ENCODE measurements at places on chromosomes 7 and 10.
A peak's percentile ranks its signal among the peaks of the same experiment; 100 is the strongest.

DNA sequence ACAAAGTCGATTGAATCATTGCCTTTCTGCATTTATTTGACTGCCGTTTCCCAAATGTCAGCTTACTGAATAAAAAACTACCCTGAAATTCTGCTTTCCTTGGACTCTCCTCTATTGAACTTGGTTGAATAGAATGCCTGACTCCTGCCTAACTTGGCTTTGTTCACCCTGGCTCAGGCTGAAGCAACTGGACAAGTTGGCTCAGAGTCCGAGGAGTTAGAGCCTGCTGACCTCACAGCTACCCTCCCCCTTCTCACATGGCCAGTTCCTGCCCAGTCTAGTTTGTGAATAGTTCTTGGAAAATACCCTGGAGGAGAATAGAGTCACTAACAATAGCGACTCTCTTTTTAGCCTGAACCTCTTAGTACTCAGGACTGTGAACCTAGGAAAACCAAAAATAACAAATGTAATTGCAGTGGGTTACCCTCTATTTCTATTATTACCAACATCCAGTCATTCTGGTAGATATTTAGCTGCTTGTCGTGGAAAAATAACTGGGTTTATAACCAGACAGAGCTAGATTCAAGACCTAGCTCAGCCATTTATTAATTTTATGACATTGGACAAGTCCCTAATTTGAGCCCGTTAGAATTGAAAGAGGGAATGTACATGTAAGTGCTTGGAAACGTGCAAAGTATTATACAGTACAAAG is 17.3 kb upstream of the NRBF2 start:
- no peak for DNase-seq

DNA sequence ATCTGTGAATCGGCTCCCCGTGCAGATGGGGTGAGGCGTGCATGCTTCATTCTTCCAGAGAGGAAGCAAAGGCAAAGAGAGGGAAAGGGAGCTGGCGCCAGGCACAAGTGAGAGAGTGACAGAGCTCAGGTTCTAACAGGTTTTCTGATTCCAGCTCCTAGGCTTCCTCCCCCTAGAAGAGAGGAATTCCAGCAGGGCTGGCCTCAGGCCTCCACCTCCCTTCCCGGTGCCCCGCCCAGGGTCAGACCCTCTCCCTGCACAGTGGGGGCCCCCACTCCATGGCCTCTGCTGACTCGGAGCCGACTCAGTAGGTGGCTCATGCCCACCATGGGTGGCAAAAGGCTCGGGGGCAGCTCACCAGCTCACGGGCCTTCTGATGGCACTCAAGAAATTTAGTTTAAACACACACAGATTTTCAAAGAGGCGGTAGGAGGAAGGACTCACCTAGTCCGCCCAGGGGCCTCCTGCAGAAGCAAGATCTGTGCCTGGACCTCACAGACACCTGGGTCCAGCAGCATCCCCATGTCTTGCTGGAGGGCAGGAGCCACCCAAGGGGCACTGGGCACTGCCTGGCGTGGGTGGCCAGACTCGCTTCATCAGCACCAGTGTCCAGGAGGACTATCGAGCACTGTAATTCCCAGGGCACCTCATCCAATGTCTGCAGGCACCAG is 183.5 kb downstream of the MAD1L1 start:
- DNase-seq: no peak

GRCh38 chr7:49295146-49295545 is 370.8 kb downstream of the CDC14C start:
- DNase-seq: peak; percentile 46

- DNase-seq: no peak
These were observed 136.3 kb downstream of the POLR1F start for GRCh38 chr7:19572566-19572965.

- DNase-seq: no peak
These were observed 334.4 kb downstream of the ADARB2 start for GRCh38 chr10:1402816-1403507.

DNA sequence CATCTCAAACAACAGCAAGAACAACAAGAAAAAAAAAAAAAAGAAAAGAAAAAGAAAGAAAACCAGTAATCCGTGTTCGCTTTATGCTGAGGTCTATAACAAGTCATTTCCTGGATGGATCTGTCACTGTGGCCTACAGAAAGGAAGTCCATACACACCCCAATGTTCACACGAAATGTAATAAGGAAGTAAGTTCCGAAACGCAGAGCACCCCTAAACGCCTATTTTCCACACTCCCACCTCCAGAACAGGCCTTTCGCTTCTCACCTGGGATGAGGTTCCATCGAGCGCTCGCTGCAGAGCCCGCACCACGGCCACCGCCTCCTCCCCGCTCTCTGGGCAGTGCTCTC is 735 bp downstream of the ZNF394 start:
- no peak for DNase-seq

GRCh38 chr7:117666031-117666430 is 186.2 kb downstream of the CFTR start:
- DNase-seq: no peak

- DNase-seq: no peak
These were observed 292.9 kb upstream of the NPVF start for GRCh38 chr7:25521236-25521635.

DNA sequence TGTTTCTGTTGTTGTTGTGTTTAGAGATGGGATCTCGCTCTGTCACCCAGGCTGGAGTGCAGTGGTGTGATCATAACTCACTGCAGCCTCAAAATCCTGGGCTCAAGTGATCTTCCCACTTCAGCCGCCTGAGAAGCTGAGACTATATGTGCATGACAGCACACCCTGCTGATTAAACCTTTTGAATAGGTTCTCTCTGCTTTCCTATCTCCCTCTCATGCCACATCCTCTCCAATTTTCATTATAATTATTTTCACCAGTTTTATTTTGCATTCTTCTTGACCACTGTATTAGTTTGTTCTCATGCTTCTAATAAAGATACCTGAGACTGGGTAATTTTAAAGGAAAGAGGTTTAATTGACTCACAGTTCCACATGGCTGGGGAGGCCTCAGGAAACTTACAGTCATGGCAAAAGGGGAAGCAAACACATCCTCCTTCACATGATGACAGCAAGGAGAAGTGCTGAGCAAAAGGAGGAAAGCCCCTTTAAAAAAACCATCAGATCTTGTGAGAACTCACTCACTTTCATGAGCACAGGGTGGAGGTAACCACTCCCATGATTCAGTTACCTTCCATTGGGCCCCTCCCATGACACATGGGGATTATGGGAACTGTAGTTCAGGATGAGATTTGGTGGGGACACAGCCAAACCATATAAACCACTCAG is 12.9 kb downstream of the AGK start:
- no peak for DNase-seq

DNA sequence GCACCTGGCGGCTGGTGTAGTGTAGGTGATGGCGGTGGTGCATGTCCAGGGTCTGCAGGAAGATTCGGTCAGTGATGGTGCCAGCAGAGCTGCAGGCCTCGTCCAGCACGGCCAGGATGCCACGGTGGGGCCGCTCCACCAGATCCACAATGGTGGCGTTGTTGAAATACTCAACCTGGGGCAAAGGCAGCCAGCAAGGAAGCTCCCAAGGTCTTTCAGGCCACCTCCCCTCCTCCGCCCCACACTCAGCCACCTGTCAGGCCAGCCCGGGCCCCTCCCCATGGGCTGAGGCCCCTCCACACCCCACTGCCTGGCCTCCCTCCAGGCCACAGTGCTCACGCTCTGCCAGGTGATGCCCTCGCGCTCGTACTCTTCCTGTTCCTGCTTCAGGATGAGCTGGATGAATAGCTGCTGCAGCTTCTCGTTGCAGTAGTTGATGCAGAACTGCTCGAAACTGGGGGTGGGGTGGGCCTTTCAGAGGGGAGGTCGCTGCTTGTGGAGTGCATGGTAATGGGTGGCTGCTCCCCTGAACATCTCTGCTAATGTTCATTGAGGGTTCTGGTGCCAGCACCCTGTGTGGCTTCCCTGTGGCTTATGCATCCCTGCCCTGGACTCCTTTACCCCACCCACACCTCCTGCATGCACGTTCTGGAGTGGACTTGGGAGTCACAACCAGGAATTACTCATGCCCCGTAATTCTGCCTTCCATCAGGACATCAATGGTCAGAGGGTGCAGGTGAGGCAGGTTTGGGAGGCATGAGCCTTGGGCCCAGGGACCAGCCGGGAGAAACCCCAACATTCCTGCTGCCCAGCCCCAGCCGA is 8.9 kb downstream of the MYO1G start:
- peak; percentile 62 for DNase-seq

DNA sequence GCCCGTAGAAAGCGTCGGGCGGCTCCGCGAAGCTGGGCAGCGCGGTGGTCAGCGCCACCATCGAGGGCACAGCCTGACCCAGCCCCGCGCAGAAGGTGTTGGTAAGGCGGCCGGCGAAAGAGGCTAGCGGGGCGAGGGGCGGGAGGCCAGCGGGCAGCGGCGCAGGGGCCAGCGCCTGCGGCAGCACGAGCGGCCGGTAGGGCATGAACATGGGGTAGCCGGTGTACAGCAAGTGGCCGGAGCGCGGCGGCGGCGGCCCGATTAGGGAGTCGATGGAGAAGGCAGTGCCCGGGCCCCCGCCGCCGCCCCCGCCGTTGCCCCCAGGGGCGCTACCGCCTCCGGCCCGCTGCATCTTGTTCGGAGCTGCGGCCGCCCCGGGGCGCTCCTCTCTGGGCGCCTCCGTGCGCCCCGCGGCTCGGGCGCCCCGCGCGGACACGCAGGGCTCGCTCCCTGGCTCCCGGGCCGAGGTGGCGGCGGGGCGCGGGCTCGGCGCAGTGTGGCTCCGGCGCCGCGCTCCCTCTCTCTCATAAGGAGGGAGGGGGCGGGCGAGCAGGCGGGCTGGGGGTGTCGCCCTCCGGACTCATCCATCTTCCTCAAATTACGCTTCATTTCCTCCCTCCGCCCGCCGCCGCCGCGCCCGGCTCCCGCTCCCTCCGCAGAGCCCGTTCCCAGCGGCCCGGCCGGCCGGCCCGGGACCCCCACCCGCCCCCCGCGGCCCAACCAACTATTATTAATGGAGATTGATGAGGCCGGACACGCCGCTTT is at the start of gene GBX1:
Gene GBX1 (minus strand): TSS at position 498 of the 765 bp plus-strand sequence. CDS start 146 bp downstream, at position 352.
- no peak for DNase-seq

- DNase-seq: no peak
These were observed 98.1 kb downstream of the MICALL2 start for GRCh38 chr7:1361016-1361755.

- no peak for DNase-seq
These were observed 43.4 kb upstream of the LYZL1 start for GRCh38 chr10:29245476-29245875.

DNA sequence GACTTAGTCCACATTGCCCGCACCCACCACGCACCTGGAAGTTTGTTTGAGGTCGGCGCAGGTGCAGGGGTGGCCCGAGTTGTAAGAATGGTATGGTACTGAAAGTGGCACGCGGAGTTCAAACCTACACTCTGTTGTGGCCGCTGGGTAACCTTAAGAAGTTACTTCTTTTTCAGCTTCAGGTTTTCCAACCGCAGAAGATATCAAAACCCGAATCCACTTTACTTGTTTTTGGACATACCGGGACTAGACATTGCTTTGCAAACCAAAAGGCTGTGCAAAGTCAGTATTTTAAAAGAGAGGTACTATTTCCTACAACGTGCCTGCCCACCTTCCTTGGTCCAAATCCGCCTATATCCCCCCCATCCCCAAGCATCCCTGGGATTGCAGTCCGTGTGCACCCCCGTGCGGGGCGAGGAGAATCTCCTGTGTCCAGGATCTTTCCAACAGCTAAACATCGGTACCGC is 1.0 kb downstream of the IGFBP3 start:
- no peak for DNase-seq

GRCh38 chr10:71437537-71438092 is 40.9 kb downstream of the CDH23 start:
- no peak for DNase-seq

DNA sequence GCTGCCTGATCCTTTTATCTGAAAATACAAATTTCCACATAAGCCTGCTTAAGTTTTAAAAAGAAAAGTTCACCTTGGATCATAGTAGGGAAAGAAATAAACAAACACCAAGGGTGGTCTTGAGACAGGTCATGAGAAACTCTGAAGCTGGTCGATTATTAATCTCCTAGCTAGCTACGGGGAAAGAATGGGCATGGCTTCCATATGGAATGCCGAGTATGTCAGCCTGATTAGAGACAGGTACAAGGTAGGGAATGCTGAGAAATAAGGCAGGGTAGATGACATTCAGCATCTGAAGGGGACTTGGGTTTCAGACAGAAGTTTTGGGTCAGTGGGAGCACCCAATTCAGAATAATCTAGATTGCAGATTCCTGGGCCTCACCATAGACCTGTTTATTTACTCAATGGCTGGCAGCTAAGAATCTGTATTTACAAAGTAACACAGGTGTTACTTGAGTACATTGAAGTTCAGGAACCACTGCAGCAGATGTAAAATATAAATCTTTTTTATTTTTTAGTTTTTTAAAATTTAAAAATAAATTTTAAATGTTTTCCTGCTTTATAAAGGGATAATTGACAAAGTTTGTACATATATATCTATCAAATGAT is 49.0 kb downstream of the SCIN start:
- DNase-seq: no peak

- DNase-seq: no peak
These were observed 39.4 kb downstream of the PTN start for GRCh38 chr7:137304165-137304564.

DNA sequence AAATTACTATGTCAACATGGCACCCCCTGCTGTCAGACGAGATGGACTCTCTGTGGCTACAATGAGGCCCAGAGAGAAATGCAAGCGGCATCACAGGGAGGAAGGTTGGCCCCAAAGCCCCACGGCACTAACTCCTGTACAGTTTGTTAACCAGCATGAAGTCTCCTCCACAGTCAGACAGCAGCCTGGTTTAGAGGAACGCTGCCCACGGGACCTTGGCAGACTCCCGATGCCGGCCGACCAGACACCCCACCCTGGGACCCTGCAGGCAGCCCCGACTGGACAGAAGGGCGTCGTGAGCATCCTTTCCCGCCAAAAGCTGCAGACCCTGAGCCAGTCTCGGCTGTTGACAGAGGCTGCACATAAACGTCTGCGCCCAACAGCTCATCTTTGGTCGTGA is 158.8 kb downstream of the DIP2C start:
- DNase-seq: no peak

DNA sequence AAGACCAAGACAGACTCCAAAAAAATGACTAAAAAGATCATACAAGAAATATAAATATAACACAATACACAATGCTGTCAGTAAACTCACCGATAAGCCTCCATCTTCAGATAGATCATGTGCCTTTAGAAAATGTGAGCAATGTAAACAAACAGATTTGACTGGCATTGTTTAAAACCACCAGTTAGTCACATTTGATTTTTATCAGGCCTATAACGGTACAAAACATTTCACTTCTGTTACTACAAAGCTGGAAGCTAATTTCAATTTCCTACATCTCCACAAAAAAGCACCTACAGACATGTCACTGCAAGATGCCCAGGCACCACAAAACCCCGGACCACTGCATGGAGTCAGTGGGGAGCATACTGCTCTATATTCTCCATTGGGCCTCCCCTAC is 18.9 kb downstream of the SGMS1 start:
- no peak for DNase-seq

DNA sequence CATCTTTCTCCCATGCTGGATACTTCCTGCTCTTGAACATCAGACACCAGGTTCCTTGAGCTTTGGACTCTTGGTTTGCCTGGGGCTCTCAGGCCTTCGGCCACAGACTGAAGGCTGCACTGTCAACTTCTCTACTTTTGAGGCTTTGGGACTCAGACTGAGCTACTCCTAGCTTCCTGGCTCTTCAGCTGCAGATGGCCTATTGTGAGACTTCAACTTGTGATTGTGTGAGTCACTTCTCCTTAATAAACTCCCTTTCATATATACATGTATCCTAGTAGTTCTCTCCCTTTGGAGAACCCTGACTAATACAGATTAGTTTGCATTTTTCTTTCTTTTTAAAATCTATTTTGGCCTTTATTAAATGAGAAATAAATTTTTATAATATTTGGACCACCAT is 276.2 kb upstream of the SEMA3C start:
- no peak for DNase-seq
